ENCODE measurements at places on chromosomes 2 and 18.

GRCh38 chr2:20223407-20224163 is 1.3 kb downstream of the SDC1 start:
- DNase-seq = peak; percentile 76

DNA sequence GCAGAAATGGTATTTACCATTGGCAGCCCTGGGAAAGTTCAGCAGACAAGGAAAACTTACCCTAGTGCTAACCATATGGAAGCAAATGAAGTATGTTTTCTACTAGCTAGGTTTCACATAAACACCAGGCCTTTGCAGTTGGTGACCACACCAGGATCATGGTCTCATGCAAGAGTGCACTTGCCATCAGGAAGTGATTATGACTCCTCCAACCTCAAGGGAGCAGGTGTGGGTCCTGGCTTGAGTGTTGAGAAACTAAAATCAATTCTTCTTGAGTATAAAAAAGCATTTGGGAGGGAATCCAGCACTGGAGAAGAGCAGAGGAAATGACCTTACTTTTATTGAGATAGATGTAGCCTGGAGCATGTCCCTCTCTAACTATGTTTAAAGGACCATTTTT is 56.8 kb upstream of the SPAG16 start:
- DNase-seq = no peak

DNA sequence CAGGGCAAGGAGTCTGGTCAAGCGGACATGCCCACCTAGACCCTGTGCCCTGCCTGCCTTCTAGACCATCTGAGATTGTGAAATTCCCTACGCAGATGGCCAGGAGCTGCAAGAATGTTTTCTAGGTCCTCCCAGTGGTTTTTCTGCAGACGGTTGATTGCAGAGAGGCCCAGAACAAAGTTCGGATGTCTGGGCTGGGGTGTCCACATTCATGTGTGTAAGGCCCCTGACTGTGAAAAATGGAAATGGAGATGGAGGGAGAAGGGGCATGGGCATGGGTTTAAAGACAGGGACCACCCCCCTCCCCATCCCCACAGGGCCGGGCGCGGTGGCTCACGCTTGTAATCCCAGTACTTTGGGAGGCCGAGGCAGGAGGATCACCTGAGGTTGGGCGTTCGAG is 11.8 kb downstream of the ARHGAP25 start:
- DNase-seq = no peak

DNA sequence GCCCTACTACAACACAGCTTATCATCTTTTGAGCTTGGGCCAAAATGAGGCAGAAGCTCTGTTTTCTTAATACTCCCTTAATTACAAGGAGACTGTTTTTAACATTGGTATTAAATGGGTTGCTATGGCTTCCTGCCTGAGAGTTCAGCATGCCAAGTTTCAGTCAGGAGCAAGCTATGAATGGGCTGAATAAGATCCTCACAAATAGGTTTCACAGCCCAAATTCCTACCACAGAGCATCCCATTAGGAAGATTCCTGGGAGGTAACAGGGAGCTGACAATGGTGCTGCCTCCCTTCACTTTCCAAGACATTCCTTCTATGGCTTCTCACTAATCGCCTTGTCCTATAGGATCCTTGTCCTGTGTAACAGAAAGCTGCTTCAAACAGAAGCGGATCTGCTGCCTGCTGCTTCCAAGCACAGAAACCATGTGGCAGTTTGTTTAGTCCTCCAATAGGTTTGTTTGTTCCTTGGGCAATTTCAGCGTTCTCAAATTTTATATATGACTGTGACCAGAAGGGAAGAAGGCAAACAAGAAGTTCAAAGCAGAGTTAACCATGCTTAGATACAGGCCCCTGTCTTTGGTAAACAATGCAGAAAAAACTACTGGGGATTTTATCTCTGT is 70.9 kb downstream of the NCKAP5 start:
- DNase-seq = no peak

- DNase-seq = peak; percentile 83
Observed at GRCh38 chr2:237669628-237670392, 42.4 kb downstream of the LRRFIP1 start.

- DNase-seq = no peak
Observed at GRCh38 chr2:218260742-218261422, at the start of gene GPBAR1. Gene GPBAR1 (plus strand): TSS chr2:218261015. CDS start chr2:218262725, 1,710 bp downstream.

GRCh38 chr18:55179425-55179824 is 220.2 kb upstream of the CCDC68 start:
- no peak for DNase-seq

DNA sequence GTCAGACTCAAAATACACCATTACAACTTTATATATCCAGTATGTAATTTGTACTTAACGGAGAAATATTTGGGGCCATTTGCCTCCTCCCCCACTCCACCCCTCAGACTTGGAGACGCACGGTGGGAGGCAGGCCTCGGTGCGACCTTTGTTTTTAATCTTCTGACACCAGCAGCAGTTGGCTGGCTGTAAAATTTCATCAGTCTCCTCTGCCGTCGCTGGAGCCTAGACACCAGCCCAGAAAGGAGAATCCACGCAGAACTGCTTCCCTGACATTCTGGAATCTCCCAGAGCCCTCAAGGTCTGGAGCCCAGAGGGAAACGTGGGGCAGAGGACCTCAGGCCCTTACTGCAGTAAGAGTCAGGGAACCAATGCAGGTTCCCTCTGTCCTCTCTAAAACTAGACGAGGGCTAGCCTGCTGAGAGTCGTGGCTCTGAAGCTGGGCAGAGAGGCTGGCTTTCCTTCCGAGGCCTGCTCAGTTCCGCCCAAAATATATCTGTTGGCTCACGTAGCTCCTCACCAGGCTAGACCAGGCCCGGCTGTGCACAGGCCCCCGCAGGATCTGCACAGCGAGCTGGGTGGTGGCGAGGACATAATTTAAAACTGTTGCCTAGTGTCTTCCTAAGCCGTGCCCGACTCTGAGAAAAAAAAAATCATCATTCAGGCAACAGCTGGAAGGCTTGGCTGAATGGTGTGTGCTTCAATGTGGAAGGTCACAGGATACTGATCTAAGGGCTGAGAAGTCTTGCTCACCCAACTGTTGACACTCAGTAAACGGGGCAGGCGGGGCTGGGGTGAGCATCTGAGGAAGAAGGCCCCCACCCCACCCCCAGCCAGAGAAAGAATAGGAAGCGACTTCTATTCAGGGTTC is 40.4 kb downstream of the EN1 start:
- no peak for DNase-seq
